KBM-7 (cell line): ENCODE measurements at places on chromosomes 1 and 21.

- DNase-seq, result no peak
These were observed 9.2 kb downstream of the DDI2 start for GRCh38 chr1:15626269-15626950.

- no peak for DNase-seq
These were observed 13.9 kb upstream of the KIF14 start for GRCh38 chr1:200634261-200635122.

GRCh38 chr21:35615325-35615724, 445.0 kb downstream of the SETD4 start:
- DNase-seq, result no peak

- DNase-seq, result peak; percentile 41
These were observed 30.5 kb upstream of the FGGY start for GRCh38 chr1:59266180-59266926.

DNA sequence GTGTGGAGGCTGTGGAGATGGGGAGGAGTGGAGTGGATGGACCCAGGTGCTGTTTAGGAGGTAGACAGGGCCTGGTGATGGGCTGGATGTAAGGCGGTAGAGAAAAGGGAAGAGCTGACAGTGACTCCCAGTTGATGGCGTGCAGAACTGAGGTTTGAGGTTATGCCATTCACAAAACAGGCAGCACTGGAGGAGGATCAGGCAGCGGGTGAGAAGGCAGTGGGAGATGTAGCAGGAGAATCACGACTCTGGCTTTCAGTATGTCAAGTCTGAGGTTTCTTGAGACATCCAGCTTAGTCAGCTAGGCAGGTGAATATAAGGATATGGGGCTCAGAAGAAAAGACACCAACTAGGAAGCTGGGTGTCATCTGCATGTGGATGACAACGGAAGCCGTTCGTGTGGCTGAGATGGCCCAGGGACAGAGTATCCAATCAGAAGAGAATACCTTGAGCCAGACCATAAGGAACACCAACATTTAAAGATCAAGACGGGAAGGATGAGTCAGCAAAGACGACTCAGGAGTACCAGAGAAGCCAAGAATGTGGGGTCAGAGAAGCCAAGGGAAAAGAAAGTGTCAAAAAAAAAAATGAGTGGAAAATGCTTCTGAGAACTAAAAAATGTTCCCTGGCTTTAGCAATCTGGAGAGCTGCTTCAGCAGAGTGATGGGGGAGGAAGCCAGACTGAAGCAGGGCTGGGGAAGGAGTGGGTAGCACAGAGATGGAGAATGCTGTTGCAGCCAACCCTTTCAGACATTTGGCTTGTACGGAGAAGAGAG, 15.2 kb downstream of the LRRN2 start:
- no peak for DNase-seq

- DNase-seq, result peak; percentile 77
These were observed at the start of gene KIF21B for GRCh38 chr1:201023517-201023902. Gene KIF21B (minus strand): TSS chr1:201023714. CDS start chr1:201023383, 331 bp downstream.

DNA sequence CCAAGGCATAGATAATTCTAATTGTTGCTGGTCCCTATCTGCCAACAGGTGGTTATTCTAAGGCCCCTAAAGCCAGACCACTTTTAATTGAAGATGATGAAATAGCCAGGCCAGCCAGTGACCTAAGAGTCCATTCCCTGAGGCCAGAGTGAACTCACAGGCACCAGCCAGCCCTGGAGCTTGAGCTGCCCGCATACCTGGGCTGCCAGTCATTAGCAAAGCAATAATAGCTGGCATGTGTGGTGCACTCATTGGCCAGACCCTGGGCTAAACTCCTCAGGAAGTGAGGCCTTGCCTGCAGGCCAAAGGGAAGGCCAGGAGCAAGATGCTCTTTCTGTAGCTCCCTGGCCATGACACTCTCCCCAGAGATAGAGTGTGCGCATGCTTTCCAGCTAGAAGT, 180.4 kb upstream of the KLHDC7A start:
- DNase-seq, result no peak

DNA sequence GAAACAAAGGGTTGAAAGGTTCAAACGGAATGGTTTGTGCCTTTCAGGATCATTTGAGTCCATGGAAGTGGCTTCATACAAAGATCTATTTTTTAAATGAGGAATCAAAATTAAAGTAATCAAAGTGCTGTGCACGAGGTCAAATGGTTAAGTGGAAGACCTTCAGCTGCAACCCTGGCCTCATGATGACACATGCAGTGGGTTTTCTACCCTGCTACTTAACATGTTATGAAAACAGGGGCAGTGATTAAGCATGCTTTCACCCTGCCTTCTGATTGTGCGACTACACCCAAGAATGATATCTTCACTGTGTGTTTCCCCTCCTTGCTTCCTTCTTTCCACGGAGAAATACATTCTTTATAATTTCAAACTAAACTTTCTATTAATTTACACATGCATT, 604.2 kb downstream of the LRRIQ3 start:
- no peak for DNase-seq

- DNase-seq, result no peak
These were observed 125.0 kb downstream of the TIAM1 start for GRCh38 chr21:31218830-31219608.

DNA sequence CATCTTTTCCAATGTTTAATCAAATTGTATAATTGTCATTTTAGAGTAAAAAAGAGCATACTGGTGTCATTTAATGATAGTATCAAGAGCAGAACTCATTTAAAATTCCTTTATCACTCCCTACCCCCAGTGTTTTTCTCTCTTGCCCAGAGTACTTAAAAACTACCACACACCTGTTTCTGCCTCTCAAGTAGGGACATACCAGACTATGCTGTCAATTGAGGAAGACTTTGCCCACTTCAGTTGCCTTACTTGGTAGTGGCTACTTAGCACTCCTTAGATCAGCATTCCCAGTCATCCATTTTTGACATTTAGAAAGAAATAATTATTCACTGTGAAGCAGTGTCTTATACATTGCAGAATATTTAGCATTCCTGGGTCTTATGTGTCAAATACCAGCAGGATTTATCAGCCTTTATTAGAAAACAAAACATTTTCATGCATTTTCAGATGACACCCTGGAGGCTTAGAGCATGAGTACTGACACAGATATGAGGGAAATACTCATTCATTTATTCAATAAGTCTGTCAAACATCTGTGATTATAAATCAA, 127.5 kb upstream of the RGS1 start:
- no peak for DNase-seq

GRCh38 chr1:6888268-6888667, 103.0 kb downstream of the CAMTA1 start:
- DNase-seq, result no peak

GRCh38 chr1:164040754-164041153, 518.2 kb upstream of the PBX1 start:
- DNase-seq, result no peak

DNA sequence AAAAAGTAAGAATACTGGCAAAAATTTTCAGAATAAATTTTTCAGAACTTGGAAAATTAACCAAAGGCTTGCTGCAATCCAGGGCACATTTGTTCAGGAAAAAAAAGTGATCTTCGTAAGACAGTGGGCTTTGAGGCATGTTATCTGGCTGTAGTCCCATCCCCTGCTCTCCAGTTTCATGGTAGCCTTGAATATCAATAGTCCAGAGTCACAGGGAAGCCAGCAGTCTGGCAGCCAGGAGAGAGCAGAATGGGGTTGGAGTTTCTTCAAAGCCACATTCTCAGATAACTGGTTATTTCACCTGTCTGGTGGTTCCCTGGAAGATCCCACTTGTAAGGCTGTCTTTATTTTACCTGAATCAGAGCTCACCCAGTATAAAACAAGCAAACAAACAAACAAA, 669.3 kb downstream of the MATN1 start:
- no peak for DNase-seq

DNA sequence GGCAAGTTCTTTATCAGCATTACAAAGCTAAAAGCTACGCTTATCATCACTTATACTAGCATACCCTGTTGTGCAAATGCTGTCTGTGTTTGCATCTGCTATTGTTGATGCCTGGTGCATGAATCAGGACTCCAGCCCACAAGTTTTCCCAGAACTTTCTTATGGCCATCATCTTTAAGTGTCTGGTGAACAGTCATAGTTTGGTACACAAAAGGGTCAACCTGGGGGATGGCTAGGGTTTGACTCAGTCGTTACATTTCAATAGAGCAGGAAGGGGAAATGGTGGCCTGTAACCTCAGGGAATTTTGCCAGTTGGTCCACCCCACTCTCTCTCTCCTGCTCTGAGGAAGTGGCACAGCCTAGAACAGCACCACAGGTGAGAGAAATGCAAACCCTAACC, 35.4 kb downstream of the SELL start:
- no peak for DNase-seq

DNA sequence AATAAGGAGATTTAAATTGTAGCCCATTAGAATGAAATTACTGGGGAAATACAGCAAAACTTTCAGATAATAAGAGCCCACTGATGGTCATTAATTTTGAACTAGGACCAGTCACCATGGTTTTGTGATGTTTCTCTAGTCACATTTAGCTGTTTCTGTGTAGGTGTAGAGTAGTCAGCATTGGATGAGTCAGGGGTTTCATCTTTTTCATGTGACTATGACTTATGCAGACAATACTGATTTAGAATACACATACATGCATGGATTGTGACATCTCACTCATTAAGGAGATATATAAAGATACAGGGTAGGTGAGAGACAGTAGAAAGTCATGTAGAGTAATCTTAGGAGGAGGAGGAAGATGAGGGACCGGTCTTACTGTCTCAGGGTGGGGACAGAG, 1192.7 kb downstream of the KCNT2 start:
- no peak for DNase-seq
